ENCODE measurements at places on chromosomes 3 and 15.

GRCh38 chr3:76500746-76501275, 539.1 kb upstream of the ROBO2 start:
- no peak for DNase-seq

- no peak for DNase-seq
These were observed 219.6 kb downstream of the EPHA3 start for GRCh38 chr3:89326997-89327396.

DNA sequence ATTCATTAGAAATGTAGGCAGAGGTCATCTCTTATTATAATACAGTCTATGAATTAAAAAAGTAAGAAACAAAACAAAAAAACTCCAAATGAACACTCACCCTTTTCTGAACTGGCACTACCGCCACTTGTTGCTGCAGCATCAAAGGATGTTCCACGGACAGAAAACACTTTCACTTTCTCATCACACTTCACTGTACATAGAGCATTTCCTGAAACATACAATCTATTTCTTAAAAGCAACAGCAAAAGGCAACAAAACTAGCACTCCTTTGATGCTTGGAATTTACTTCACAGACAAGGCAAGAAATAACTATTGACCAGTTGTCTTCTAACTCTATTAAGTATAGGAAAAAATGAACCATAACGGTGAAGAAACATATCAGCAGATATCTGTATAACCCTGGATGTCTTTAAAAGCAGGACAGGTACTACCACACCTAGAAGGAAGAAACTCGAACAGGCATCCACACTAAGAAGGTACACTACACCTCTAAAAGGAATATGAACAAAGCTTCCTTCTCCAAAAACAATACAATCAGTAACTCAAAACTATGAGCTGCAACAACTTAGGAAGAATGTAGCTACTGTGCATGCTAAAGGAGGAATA, 24.9 kb downstream of the ETFA start:
- no peak for DNase-seq

- DNase-seq: no peak
These were observed 78.3 kb downstream of the B3GALNT1 start for GRCh38 chr3:161026612-161027510.

- DNase-seq: no peak
These were observed 2.4 kb upstream of the PIK3R4 start for GRCh38 chr3:130748981-130749380.

- DNase-seq: no peak
These were observed 44.1 kb downstream of the CHST2 start for GRCh38 chr3:143163562-143164100.

- no peak for DNase-seq
These were observed 355.5 kb downstream of the TIGIT start for GRCh38 chr3:114649331-114649730.

DNA sequence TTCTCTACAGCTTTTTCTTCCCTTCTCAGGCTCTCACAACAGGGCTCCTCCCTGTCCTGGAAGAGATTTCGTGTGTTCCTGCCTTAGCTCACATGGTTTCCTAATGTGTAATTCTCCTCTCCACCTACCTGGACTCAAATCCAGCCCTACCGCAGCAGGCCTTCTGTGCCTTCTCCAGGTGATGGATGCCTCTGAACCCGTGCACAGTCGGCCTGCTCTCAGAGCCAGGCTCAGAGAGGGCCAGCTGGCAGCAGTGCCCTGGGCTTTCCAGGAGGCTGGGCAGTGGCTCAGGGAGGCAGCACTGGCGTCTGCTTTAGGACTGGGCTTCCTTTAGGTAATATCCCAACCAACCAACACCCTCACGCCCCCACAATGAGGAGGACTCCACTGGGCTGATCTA, 123.2 kb upstream of the TMC3 start:
- no peak for DNase-seq

GRCh38 chr3:11602239-11602840, 41.4 kb downstream of the VGLL4 start:
- DNase-seq: no peak

- no peak for DNase-seq
These were observed 26.2 kb upstream of the ZNF770 start for GRCh38 chr15:35014241-35014640.

All from lower leg skin (tissue), 4 donors.